ENCODE measurements at places on chromosomes 11 and 22. TPM values are rescaled to one million over a fixed set of nuclear protein-coding genes. Genes with fewer than 3 reads are reported as not detected.

The NTM gene
- total RNA-seq: 11.2 TPM

The ARVCF gene
- total RNA-seq: 44.3 TPM

The TEX54 gene
- not detected for total RNA-seq

The KDM2A gene
- total RNA-seq: 76.9 TPM

The SOX10 gene
- 5.1 TPM for total RNA-seq

The P2RY6 gene
- total RNA-seq: 2.9 TPM

The OR51E2 gene
- total RNA-seq: 0.63 TPM

The UPK3A gene
- 0.40 TPM for total RNA-seq

The DDIAS gene
- 0.78 TPM for total RNA-seq

The A4GALT gene
- 8.7 TPM for total RNA-seq

The VPREB1 gene
- not detected for total RNA-seq

The CRYBB2 gene
- total RNA-seq: not detected

The MCAM gene
- 130 TPM for total RNA-seq

The ACR gene
- 0.92 TPM for total RNA-seq

The SLC22A6 gene
- not detected for total RNA-seq

The PPME1 gene
- 44.4 TPM for total RNA-seq

The RIMBP3B gene
- 1.0 TPM for total RNA-seq

The FGF3 gene
- not detected for total RNA-seq

The ANO9 gene
- total RNA-seq: 49.3 TPM

The SLC22A25 gene
- 2.0 TPM for total RNA-seq

The STIP1 gene
- 115 TPM for total RNA-seq

The C11orf21 gene
- 1.6 TPM for total RNA-seq

The SULT4A1 gene
- total RNA-seq: 0.43 TPM

The ALDH3B1 gene
- total RNA-seq: 34.8 TPM

The FAM111B gene
- 1.4 TPM for total RNA-seq

The OR8G1 gene
- total RNA-seq: not detected

The HEPN1 gene
- not detected for total RNA-seq

The C22orf39 gene
- total RNA-seq: 33.3 TPM

The SCGB1D2 gene
- total RNA-seq: not detected

The CRYBB3 gene
- 1.4 TPM for total RNA-seq

The DRD4 gene
- 2.6 TPM for total RNA-seq

The FAM83F gene
- total RNA-seq: 12.1 TPM

The HPX gene
- total RNA-seq: 5.2 TPM

The FOLR1 gene
- 7.0 TPM for total RNA-seq

The KDM4D gene
- 0.66 TPM for total RNA-seq

The MMP27 gene
- not detected for total RNA-seq

The BBS1 gene
- total RNA-seq: 72.9 TPM

The SMC1B gene
- not detected for total RNA-seq

The RFPL3 gene
- total RNA-seq: not detected

The TMEM151A gene
- total RNA-seq: 61.6 TPM

The MN1 gene
- total RNA-seq: 17.7 TPM

The OR2D2 gene
- not detected for total RNA-seq

The DNAJB7 gene
- total RNA-seq: not detected

The DEFB131B gene
- total RNA-seq: not detected

The ANGPTL5 gene
- 0.09 TPM for total RNA-seq

The CSNK1E gene
- total RNA-seq: 131 TPM

The OR51B4 gene
- total RNA-seq: 0.23 TPM

The CD6 gene
- 5.3 TPM for total RNA-seq

The OR51B5 gene
- total RNA-seq: 0.37 TPM
